Ammon's horn (tissue), 1 donor: ENCODE measurements at places on chromosomes 5 and 9.

DNA sequence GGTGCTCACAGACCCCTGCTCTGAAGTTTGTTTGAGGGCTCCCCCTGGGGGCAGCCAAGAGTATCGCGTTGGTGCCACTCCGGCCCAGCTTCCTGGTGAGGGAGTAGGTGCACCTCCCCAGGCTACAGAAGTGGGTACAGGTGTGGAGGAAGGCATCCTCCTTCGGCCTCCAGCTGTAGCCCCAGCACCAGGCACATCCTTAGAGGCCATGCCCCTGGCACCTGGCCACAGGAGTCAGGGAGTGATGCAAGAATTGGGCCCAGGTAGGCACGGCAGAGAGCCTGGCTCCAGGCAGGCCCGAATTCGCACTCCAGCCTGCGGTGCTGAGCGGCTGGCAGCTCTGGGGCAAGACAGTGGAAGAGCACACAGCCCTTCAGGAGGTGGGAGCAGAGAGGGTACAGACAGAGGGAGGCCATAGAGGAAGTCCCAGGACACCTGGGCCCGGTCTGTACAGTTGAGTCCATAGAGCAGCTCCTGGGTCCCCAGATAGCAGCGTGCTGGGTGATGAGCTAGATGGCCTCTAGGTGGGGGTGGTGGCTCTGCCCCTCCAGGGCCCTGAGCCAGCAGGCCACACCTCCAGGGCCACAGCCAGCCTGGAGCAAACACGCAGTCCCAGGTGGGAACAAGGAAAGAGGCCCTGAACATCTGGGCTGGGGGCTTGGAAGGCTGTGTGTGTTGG lies 2.4 kb downstream of the SAPCD2 start:
- DNase-seq, result peak; percentile 86

DNA sequence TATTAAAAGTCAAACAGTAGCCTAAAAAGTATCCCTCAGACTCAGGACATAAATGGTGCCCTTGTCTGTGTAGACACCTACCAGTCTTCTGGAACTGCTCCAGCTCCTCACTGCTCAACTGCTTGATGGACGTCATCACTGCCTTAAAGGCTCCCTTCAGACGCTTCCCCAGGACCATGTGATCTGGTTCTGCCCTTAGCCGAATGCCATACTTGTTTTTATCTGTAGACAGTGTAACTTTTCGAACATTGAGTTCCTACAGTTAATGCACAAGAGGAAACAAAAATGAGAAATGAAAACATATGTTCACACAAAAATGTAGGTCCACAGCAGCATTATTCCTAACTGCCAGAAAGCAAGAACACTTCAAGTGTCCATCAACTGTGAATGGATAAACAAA lies 46.2 kb downstream of the IARS1 start:
- no peak for DNase-seq

DNA sequence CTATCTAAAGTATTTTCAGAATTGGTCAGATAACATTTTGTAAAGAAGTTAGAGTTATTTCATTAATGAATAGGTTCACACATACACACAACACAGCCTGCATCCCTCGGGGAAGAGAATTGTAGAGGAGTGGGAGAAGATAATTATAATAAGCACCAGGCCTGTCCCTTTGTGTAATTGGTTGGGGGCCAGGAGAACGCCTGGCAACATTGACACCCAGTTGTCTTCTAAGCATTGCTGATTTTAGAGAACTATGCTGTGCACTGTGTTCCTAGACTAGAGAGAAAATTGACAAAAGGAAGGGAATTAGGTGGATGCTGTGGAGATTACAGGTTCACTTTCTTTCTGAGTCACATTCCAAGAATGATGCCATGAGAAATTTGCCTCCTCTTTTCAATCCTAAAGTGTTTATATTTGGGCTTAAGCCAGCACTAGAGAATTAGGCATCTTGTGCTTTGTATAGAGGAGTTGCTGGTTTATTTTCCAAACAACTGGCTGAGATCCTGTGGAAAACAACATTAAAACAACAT lies 247.6 kb downstream of the COX7C start:
- peak; percentile 36 for DNase-seq

- no peak for DNase-seq
These were observed 8.1 kb upstream of the RNU6ATAC start for GRCh38 chr9:134172198-134173126.

DNA sequence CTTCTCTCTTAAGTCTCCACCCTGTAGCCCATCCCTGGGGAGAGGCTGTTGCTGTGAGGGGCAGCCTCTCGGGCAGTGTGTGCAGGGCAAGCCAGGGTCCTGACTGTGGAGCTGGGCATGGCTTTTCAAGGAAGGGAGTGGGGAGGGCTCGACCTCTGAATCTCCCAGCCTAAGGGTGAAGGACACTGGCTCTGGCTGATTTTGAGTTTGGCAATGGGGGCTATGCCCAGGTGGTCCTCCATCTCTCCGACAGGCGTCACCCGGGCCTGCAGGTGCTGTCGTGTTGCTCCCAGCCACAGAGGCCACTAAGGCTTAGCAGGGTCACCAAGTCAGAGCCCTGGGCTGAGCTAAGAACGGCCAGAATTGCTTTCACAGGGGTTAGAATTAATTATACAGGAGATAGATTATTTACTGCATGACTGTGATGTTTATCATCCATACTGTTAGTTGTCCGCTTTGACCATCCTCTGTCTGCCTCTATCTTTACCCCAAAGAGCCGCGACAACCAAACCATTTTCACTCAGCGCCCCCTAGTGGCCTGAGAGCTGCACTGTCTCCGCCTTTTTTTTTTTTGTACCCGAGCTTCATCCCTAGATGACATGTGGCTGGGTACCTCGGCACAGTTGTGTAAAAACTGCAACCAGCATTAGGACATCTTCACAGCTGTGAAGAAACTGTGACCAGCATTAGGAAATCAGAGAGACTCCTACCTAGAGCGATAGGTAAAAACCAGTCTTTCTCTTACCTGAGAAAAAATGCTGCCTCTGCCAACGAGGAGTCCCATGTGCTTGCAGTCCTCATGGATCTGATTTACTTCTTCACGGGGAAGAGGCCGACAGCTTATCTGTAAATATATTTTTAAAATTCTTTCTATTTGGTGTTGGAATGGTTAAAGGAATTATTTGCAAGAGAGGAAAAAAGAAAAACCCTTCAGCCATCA lies 44.5 kb downstream of the AGXT2 start:
- DNase-seq, result peak; percentile 59

- no peak for DNase-seq
These were observed 162.6 kb downstream of the TRIM32 start for GRCh38 chr9:116849721-116850120.

GRCh38 chr5:123659011-123659410 lies 147.0 kb downstream of the CSNK1G3 start:
- no peak for DNase-seq

- no peak for DNase-seq
These were observed 50.5 kb downstream of the SPTLC1 start for GRCh38 chr9:92064711-92065110.

DNA sequence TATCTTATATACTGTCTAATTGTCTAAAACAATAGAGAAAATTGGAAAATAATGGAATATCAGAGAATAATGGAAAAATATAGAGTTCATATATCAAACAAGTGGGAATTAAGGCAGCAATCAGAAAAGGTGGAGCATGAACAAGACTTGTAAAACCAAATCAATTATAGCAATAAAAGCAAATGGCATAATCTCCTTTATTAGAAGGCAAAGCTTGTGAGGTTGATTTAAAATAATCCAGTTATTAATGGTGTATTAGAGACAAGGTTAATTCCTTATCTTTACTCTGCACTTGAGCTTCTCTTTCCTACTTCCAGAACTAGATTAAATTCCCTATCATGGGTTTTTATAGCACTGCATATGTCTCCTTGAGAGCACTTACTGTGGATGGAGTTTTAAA lies 64.1 kb downstream of the AMBP start:
- no peak for DNase-seq

GRCh38 chr9:19201899-19202891 lies 28.3 kb upstream of the DENND4C start:
- DNase-seq, result no peak

DNA sequence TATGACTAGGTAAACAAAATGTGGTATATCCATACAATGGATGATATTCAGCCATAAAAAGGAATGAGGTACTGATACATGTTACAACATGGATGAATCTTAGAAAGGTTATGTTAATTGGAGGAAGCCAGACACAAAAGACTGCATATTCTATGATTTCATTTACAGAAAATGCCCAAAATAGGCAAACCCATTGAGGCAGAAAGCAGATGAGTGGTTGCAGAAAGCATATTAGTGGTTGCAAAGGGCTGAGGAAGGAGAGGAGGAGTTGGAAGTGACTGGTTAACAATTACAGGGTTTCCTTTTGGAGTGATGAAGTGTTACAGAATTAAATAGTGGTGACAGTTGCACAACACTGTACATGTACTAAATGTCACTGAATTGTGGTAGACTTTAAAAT lies 17.7 kb downstream of the PLGRKT start:
- no peak for DNase-seq

DNA sequence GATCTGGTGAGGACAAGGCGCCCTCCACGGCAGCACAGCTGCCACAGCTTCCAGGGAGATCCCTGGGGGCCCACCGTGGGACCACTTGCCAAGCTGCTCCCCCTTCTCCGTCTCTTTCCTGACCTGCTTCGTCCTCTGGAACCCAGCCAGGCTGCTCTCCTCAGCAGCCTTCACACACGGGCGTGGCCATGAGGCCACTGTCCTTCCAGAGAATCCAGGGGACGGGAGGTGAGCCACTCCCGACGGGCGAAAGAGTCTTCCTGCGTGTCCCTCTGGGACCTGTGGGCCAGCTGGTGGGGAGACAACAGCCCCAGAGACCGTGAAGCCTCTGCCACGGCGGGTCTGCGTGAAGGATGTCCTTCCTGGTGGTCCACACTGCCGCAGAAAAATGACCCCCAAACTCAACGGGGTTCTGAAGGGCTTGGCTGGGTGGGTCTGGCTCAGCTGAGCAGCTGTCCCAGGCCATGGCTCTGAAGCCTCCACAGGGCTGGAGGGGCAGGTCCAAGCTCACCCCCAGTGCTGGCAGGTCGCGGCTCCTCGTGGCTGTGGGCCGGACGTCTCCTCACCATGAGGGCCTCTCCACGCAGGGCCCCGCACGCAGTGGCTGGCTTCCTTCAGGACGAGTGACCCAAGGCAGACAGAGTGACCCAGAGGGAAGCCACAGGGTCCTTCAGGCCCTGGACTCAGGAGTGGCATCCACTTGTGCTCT lies 47.4 kb upstream of the NKD2 start:
- no peak for DNase-seq

GRCh38 chr9:136222906-136223285 lies 18.0 kb upstream of the LHX3 start:
- DNase-seq, result no peak

DNA sequence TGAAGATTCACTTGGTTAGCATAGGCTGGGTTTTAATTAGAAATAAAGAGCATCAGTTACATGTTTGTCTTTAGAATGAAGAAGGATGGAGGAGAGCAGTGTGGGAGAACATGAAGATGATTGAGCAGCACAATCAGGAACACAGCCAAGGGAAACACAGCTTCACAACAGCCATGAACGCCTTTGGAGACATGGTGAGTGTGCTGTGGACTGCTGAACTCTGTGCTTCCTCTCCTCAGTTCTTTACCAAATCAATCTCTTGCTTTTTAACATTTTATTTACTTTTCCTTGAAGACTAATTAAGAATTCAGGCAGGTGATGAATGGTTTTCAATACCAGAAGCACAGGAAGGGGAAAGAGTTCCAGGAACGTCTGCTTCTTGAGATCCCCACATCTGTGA lies 38.2 kb upstream of the SPATA31E1 start:
- DNase-seq, result no peak

DNA sequence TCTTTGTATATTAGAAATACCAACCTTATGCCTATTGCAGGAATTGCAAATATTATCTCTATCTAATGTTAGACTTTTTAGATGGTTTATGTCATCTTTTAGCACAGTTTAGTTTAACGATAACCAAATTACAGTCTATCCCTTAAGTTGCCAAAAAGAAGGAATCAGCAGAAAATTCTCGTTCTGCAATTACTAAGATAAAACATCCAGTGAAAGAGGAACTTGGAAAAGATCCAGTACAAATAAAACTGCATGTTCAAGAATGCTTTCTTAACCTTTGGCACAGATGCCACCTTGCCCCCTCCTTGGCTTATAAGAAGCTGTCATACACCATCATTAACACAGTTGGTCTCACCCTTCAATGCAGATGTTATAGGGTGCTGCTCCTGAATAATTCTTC lies 124.0 kb downstream of the SEMA5A start:
- DNase-seq, result no peak

- DNase-seq, result no peak
These were observed 117.5 kb downstream of the ENTREP1 start for GRCh38 chr9:69442486-69442885.

GRCh38 chr9:35000535-35001284 lies 11.2 kb downstream of the DNAJB5 start:
- no peak for DNase-seq

DNA sequence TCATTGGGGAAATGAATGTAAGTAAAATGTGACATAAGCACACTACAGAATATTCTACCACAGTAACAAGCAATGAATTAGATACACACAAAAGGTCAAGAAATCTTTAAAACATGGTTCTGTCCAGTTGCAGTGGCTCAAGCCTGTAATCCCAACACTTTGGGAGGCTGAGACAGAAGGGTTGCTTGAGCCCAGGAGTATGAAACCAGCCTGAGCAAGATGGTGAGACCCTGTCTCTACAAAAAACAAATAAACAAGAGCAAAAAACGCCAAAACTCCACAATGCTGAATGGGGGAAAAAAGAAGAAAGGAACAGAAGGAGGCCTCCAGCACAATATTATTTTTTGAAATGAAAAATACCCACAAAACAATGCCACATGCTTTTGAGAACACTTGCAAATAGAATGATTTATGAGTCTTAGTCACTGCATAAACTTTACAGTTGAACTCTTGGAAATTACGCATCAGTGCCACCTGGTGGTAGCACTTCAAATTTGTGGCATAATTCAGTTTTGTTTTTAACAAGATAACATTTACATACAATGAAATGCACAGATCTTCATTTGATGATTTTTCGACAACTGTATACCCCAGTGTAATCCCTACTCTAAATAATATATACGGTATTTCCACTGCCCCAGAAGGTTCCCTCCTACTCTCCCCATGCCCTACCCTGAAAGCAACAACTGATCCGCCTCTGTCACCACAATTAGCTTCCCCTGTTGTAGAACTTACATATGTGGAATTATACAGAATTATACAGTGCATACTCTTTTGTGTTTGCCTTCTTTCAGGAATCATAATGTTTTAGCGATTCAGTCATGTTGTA lies 14.4 kb upstream of the SPINK4 start:
- DNase-seq, result peak; percentile 77

DNA sequence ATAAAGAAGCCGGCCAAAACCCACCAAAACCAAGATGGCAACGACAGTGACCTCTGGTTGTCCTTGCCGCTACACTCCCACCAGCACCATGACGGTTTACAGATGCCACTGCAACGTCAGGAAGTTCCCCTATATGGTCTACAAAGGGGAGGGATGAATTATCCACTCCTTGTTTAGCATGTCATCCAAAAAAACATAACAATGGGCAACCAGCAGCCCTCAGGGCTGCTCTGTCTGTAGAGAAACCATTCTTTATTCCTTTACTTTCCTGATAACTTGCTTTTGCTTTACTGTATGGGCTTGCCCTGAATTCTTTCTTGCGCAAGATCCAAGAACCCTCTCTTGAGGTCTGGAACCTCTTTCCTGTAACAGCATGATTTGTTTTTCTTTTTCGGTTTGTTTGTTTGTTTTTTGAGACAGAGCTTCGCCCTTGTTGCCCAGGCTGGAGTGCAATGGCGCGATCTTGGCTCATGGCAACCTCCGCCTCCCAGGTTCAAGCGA lies 2.0 kb upstream of the UAP1L1 start:
- DNase-seq, result no peak

GRCh38 chr9:138053996-138054752 lies 176.6 kb downstream of the CACNA1B start:
- DNase-seq, result no peak
